ENCODE measurements at places on chromosomes 16 and 17.

DNA sequence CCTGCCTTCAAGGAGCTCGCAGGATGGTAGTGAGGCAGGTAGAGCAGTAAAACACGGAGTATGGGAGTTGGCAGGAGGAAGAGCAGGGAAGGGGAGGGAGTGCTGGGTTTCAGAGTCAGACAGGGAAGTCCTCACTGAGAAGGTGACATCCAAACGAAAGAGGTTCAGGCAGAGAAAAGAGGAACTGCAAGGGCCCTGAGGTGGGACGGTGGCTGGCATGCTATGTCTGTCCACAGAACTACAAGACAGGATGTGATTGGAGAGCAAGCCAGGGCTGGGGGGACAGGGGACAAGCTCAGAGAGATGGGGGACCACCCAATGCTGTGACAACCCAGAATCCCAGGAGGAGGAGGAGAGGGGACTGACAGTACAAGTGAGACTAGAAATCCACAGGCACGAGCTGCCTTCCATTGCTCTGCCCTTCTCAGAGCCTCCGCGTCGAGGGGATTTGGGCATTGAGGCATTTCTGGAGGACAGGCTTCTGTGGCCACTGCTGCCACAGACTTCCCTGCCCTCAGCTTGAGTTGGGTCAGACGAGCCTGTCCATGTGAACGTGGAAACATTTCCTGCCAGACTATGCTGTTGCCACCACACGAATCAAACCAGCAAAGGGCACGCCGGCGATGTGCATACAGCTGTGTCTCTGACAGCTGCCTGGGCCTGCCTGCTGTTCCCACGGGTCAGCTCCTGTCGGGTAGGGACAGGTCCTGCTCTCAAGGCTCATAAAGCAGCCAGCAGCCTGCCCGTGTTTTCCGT is 100.1 kb downstream of the RAB11FIP4 start:
- H3K36me3 ChIP-seq = no peaks in the 10 kb centered on the region
- no peak overlapping the region for H3K27ac ChIP-seq
- no peaks in the 10 kb centered on the region for H3K27me3 ChIP-seq
- no peak for DNase-seq

- H3K4me3 ChIP-seq = no peak overlapping the region
- H3K36me3 ChIP-seq = no peaks in the 10 kb centered on the region
- DNase-seq = no peak
- H3K27ac ChIP-seq = no peak overlapping the region
- no peaks in the 10 kb centered on the region for H3K27me3 ChIP-seq
Observed at GRCh38 chr17:19805006-19805405, 56.9 kb upstream of the ALDH3A1 start.

DNA sequence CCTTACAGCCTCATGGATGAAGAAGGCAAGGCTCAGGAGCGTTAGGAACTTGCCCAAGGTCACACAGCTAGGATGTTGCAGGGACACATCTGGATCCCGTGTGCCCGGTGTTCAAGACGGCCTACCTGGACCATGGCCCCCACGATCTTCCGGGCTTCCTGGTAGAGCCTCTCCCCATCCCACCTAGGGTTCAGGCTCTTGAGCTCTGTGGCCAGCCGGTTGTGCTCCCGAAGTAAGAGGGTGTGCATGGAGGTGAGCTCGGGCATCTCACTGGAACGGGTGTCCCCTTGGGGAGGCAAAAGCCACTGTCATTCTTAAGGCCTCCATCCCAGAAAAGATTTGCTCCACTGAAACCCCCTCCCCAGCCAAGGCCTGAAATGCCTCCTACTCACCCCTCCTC is 5.3 kb downstream of the MPO start:
- H3K27ac ChIP-seq = no peak overlapping the region
- H3K36me3 ChIP-seq = no peaks in the 10 kb centered on the region
- H3K27me3 ChIP-seq = no peaks in the 10 kb centered on the region
- H3K4me1 ChIP-seq = no peaks in the 10 kb centered on the region
- no peak for DNase-seq

GRCh38 chr16:2339521-2340484 is 725 bp downstream of the ABCA3 start:
- H3K36me3 ChIP-seq = no peaks in the 10 kb centered on the region
- peaks cover 18% of the 10 kb centered on the region for H3K4me1 ChIP-seq
- DNase-seq = no peak
- H3K27me3 ChIP-seq = no peaks in the 10 kb centered on the region
- H3K27ac ChIP-seq = peak overlapping the region; percentile 86
- H3K4me3 ChIP-seq = peak overlapping the region; percentile 73

- no peaks in the 10 kb centered on the region for H3K36me3 ChIP-seq
- no peak overlapping the region for H3K27ac ChIP-seq
- H3K4me1 ChIP-seq = no peaks in the 10 kb centered on the region
- H3K27me3 ChIP-seq = no peaks in the 10 kb centered on the region
- H3K4me3 ChIP-seq = no peak overlapping the region
Observed at GRCh38 chr16:57600048-57600835, 28.2 kb upstream of the ADGRG1 start.

- H3K27me3 ChIP-seq = no peaks in the 10 kb centered on the region
- peaks cover 66% of the 10 kb centered on the region for H3K4me1 ChIP-seq
- peak overlapping the region; percentile 100 for H3K27ac ChIP-seq
- H3K4me3 ChIP-seq = no peak overlapping the region
Observed at GRCh38 chr17:59853168-59853918, 39.4 kb downstream of the TUBD1 start.

Data from Panc1 (cell line).